ENCODE measurements at places on chromosomes 2 and 18. TPM values are rescaled to one million over a fixed set of nuclear protein-coding genes. Genes with fewer than 3 reads are reported as not detected.
A peak's percentile ranks its signal among the peaks of the same experiment; 100 is the strongest.

GRCh38 chr2:102895376-102895775 lies 133.5 kb downstream of the TMEM182 start:
- no peaks in the 10 kb centered on the region for H3K36me3 ChIP-seq
- H3K4me3 ChIP-seq = no peak overlapping the region
- H3K4me1 ChIP-seq = no peaks in the 10 kb centered on the region
- H3K27me3 ChIP-seq = no peaks in the 10 kb centered on the region
- no peak overlapping the region for H3K27ac ChIP-seq

The SCN7A gene
- total RNA-seq = not detected

- peak overlapping the region; percentile 76 for H3K27ac ChIP-seq
- peaks cover 99% of the 10 kb centered on the region for H3K4me1 ChIP-seq
- H3K36me3 ChIP-seq = peaks cover 26% of the 10 kb centered on the region
- H3K27me3 ChIP-seq = no peaks in the 10 kb centered on the region
- no peak overlapping the region for H3K4me3 ChIP-seq
Measured at GRCh38 chr2:98460573-98461497, 16.2 kb downstream of the INPP4A start.

DNA sequence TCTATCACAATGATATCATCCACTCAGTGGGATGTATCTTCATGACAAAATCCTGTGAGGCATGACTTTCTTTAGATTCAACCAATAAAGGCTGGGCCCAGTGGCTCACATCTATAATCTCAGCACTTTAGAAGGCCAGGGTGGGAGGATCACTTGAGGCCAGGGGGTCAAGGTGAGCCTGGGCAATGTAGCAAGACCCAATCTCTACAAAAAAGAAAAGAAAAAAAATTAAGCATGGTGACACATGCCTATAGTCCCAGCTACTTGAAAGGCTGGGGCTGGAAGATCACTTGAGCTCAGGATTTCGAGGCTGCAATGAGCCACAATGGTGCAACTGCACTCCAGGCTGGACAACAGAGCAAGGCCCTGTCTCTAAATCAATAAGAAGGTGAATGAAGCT lies 68.0 kb downstream of the PLB1 start:
- DNase-seq = no peak

GRCh38 chr18:28691496-28691840 lies 514.5 kb upstream of the CDH2 start:
- no peak overlapping the region for H3K27ac ChIP-seq
- no peaks in the 10 kb centered on the region for H3K27me3 ChIP-seq
- H3K4me1 ChIP-seq = no peaks in the 10 kb centered on the region
- no peaks in the 10 kb centered on the region for H3K36me3 ChIP-seq
- H3K4me3 ChIP-seq = no peak overlapping the region
- no peak for DNase-seq

Data from CD4-positive, alpha-beta T cell (primary cell).